ENCODE measurements at places on chromosomes 2 and 18. TPM values are rescaled to one million over a fixed set of nuclear protein-coding genes. Genes with fewer than 3 reads are reported as not detected.

GRCh38 chr2:221705185-221705877 lies 133.2 kb upstream of the EPHA4 start:
- DNase-seq = no peak

DNA sequence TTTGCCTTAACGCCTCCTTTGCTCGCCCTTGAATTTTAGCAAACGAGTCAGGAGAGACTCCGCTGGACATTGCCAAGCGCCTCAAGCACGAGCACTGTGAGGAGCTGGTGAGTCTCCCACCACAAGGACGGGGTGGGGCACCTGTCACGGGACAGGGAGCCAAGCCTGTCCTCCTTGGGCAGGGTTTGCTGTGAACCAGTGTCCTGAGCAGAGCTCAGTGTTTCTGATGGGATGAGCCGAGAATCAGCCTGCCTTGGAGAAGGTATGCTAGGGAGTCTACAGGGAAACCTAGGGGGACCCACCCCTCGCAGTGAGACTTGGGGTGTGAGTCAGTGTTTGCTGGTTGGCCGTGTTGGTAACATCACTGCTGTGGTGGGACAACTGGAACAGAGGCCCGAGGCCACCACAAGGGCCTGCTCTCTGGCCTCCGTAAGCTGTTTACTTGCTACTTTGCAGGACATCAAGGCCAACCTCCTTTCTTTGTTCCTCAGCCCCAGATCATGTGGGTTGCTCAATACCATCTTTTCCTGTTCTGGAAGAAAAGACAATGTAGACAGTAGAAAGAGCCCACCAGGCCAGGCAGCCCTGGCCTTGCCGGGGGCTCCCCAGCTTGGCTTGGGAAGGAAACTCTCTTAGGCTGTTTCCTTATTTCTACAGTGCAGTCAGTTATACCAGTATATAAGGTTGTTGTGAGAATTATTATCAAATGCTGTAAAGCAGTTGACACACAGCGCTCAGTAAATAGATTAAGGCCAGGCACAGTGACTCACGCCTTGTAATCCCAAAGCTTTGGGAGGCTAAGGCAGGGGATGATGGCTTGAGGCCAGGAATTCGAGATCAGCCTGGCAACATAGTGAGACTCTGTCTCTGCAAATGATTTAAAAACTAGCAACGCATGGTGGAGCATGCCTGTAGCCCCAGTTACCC lies 42.4 kb downstream of the ITGB1BP1 start:
- no peak for DNase-seq

- DNase-seq = no peak
Measured at GRCh38 chr2:172481507-172482262, 54.3 kb downstream of the ITGA6 start.

DNA sequence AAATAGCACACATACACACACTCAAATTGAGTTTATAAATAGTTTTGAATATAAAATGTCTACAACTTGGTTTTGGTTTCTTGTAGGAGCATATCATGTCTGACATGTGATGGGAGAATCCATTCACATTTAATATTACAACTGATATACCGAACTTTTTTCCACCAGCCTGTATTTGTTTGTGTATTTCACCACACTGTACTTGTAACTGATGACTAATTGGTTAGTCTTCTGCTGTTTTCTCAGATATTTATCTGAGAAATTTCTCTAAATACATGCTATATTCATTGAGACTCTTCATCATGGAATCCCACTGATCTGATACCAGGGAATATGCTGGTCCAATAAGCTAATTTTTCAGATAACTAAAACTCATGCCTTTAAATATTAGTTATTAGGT lies 56.3 kb upstream of the UBXN4 start:
- no peak for DNase-seq

- no peak for DNase-seq
Measured at GRCh38 chr2:220336771-220337170, 709.3 kb downstream of the SLC4A3 start.

DNA sequence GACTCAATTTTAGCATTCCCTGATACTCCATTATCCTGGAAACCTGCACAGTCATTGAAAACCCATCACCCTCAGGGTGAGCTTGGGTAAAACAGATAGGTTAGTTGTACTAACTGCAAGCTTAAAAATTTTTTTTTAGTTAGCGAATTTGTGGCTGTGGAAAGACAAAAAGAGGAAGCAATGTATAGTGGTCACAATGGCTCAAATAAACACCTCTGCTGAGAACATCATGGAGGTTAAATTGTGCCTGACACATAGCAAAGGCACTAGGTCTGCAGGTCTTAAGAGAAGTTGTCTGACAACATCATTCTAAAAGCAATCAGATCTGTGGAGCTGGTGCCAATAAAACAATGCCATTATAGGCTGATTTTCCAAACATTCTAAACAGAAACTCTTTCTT lies 84.4 kb upstream of the CAVIN2 start:
- no peak for DNase-seq

DNA sequence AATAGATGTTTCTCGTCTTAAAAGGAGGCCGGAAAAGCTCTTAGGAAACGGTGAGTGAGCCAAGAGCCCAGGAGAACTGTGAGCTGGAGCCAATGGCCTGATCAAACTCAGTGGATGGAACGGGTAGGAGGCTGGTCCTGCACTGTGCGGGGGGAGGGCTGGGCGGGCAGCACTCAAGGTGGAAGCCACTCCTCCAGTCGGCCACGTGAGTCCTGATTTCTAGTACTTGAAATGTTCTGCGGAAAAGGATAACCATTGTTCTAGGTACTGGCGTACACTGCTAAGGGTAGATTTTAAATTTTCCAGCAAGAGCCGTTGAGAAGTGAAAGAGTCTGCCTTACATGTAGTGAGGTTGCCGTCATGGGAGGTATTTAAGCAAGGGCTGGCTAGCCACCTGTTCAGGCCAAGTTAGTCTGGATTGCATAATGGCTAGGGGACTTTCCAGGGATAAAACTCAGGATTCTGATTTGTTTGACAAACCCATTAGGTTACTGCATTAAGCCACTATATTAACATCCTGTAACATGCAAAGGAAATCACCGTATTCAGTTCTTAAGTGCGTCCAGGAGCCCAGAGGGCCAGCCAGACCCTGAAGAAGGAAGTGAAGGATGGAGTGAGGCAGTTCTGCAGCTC lies 51.3 kb upstream of the ODC1 start:
- no peak for DNase-seq

DNA sequence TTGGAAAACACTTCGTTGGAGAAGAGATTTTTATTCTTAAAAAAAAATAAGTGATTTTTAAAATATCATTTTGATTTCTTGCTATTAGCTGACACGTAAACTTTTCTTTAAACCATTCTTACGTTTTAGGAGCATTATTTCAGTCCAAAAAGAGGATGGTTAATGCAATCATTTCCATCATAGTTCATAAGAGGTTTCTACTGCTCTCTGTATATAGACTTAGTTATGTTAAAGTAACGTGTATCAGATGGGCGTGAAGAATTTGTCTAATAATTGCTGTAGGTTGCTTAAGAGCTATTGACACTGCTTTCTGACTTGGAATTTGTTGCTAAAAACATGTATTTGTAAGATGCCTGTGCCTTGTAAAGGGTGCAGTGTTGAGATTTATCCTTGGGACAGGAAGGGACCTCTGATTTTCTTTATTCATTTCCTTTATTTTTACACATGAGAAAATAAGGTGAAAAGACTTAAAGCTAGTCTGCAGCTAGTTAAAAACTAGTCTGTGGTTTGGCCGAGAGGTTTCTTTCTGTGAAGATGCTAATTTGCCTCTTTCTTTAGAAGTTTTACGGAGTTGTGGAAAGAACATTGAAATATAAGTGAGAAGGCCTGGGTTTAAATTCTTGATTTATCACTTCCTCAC lies 2.9 kb downstream of the ANKRD12 start:
- DNase-seq = no peak

Gene GPR75
- 4.9 TPM for total RNA-seq

Gene AQP4
- 0.34 TPM for total RNA-seq

Gene RAD51AP2
- total RNA-seq = 0.10 TPM

Gene GAL3ST2
- not detected for total RNA-seq

Gene PLA2R1
- 25.5 TPM for total RNA-seq
